ENCODE measurements at places on chromosomes 7 and 10.

DNA sequence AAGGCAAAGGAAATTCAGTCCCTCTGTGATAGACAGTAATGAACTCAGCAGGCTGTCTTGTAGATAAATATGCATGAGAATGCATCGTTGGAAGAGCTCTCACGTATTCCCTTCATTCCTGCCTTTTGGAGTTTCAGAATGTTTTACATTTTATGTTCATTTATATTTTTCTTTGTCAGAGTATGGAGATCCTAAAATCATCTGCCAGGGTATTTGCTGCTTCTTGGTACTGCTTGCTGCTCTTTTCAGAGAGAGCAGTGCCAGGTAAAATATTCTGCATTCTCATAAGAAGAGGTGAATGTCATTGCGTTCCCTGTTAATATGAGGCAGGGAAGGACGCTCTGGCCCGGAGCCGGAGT is 290.2 kb downstream of the CCDC3 start:
- DNase-seq: no peak

- no peak for DNase-seq
These were observed 243.4 kb upstream of the FZD1 start for GRCh38 chr7:91020636-91021385.

GRCh38 chr7:115368998-115369397 is 447.1 kb downstream of the MDFIC start:
- no peak for DNase-seq

DNA sequence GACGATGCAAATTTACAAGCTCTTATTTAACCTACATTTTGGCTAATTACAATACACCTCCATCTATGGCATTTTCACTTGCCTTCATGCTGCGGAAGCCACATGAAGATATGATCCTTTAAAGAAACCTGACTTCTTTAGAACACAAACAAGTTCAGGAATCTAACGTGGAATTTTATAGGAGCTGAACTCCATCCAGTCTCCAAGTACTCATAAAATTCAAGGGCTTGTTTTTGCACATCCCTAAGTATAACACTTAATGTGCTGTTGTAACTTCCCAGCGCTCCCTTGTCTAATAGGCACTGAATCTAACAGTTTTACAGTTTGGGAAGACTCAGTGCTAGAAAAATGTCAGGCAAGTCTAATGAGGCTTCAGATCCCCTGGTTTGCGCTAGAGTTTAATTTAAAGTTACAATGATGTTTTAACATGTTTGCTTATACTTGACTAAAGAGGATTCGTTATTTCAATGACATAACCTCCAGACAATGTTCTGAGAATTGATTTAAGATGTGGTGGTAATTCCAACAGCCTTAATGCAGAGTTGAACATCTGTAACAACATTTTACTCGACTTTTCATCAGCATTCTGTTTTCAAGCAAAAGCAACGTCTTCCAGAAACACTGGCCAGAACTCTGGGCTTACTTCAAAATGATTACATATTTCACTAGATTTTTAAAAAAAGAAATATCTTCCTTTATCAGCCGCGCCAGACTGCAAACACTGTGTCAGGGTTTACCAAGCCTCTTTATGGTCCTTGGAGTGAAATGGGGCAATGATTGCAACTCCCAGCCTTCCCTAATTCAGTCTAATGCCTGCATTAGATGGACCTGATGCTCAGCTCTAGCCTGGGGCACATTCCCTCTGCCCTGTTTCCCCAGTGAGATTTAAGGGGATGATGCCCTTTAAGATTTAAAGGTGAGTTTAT is 664.3 kb downstream of the KCNMA1 start:
- DNase-seq: no peak

DNA sequence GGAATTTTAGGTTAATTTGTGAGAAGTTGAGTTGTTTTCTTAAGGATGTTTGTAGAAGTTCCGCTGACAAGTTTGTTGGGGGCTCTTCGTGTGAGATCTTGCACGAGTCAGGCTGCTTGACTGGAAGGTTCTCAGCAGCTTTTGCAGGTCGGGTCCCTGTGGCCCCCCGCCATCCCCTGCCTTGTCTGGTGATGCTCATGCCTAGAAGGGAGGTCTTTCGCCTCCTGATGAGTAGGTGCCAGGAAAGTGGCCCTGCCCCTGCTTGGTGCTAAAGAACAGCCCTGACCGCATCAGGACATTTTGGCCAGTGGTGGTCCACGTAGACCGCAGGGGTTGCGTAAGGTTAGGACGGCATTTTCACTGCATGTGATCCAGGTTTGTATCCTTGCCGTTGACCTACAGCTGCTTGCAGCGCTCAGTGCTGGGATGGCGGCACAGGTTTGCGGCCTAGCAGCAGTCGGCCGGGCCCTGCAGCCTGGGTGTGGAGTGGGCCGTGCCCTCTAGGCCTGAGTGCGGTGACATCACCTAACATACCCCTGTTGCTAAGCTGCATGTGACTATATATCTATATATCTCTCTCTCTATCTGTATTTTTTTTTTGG is 62.4 kb downstream of the DNAJB6 start:
- no peak for DNase-seq

GRCh38 chr7:111647881-111648280 is 85.6 kb upstream of the IMMP2L start:
- no peak for DNase-seq

DNA sequence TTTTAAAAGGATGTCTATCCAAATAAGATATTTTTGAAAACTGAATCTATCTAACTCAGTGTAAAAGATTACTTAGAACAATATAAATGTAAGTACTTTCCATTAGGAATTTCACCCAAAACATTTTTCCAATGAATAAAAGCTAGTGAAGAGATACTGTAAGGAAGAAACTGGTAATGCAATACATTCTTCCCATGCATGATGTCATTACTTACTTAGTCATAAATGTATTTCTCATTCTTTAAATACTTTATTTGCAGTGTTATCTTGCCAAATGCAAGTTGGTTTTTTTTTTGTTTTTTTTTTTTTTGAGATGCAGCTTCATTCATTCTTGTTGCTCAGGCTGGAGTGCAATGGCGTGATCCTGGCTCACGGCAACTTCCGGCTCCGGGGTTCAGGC is 265.6 kb downstream of the PHF14 start:
- DNase-seq: no peak

DNA sequence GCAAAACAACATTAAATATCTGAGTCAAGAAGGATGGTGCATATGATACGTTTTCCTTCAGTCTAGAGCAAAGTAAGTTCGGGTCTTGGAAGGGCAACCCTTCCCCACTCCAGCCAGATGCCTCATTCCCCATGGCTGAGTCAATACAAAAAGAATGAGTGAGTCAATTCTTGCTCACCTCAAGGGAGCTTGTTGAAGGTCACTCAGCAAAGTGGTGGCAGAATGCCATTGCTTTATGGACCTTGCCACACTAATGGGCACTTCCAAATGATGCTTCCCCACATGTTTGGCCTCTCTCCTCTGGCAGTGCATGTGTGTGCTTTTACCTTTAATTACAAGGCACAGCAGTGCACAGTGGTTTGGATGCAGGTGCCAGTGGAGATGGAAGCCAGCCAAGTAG is 296.5 kb downstream of the SORCS3 start:
- no peak for DNase-seq

DNA sequence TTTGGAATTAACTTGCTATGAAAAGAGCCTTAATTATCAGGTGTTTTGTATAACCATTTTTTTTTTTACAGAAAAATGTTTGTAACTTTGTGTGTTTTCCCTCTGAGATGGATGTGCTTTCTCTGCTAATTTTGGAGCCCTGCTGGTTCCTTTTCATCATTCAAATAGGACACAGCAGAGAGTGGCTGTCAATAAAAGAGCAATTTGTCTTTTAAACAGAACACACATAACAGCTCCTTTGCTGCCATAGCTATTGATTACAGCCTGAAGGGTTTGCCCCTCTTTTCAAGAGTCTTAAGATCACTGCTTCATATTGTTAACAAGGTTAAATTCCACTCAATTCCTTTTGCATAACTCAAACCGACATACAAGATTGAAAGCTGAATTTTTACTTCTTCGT is 187.2 kb upstream of the MBL2 start:
- no peak for DNase-seq

DNA sequence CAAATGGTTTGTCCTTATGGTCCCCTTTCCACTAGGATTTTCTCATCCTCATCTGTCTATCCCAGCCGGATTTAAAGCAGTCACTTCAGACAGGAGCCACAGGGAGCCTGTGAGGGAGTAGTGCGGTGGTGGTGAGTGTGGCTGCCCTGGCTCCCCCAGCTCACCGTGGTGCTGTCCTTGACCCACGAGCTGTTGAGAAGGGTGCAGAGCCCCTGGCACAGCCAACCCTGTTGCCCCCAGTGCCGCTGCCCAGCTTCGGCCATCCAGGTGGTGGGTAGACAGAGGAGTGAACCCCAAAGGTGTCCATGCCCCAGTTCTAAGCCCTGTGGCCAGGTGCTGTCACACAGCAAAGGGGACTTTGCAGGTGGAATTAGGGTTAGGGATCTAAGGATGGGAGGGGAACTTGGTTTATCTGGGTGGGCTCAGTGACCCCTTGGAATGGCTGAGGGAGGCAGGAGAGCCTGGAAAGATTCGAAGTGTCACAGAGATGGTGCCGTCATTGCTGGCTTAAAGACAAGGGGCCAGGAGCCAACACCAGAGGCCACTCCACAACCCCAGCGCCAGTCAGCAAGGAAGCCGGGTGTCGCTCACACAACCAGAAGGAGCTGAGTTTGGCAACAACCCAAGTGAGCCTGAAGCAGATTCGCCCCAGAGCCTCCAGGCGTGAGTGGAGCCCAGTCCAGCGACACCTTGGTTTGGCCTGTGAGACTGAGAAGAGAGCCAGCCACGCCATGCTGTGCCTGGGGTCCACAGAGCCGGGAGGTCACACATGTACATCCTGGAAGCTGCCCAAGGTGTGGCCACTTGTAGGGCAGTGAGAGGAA is 142.4 kb downstream of the ADCY1 start:
- DNase-seq: no peak

DNA sequence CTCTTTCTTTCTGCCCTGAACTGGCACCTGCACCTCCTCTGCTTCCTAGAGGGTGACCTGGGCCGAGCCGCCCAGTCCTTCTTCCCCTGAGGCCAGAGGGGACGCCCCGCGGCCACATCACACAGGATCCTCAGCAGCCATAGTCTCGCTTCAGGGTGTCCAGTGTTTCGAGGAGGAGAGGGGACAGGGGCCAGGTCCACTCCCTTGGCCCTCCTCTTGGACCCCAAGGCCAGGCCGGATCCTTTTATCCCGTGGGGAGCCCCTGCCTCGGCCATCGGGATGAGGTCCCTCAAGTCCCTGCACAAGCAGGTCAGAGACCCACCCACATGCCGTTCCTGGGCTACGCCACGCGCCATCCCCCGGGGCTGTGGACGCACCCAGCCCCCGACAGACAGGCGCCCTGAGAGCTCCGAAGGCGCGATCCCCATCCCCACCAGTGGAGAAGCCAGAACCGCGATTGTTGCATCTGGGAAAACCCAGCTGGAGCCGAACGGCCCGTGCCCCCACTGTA is 3.6 kb downstream of the BHLHA15 start:
- DNase-seq: no peak

DNA sequence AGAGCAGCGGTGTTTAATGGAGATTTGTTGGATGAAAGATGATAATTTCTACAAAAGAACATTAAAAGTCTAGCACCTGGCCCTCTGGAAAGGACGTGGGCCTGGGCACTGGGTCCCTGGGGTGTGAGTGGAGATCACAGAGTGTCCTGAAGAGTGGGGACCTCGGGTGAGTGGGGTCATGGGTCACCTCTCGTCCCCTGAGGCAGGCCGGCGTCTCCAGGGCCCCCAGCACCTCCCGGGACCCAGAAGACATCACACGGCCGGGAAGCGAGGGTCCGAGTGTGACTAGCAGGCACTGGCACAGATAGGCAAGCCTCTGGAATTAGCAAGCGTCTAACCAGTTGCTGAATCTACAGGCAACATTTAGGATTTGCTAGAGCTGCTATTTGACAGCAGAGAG is 257.2 kb downstream of the MAD1L1 start:
- no peak for DNase-seq

DNA sequence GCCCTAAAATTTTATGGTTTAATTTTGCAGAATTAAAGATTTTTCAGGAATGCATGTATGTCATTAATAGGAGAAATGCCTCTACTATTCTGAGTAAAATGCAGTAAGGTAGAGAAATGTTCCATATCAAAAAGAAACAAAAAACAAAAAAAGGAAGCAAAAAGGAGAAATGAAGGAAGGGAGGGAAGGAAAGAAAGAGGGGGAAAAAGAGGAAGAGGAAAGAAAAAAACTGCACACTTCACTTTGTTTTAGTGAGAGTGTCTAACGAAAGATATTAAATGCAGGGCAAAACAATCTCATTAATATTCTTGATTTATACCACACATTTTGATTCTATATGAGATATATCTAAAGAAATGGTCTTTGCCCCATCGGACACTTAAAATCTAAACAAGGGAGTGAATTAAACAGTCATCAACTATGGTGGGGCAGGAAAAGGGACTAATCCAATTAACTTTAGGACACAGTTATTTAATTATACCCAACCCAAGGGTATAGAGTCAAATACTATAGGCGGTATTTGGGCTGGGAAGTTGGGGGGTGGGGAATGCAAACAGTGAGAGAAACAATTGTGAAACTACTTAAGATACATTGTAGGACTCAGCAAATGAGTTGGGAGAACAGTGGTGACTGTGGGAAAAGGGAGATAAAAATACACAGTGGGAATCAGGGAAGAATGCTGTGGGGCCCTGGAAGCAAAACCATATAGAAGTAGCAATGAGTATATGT is 27.0 kb downstream of the IMMP2L start:
- DNase-seq: no peak

GRCh38 chr7:36393826-36394225 is 4.2 kb downstream of the ANLN start:
- DNase-seq: no peak

DNA sequence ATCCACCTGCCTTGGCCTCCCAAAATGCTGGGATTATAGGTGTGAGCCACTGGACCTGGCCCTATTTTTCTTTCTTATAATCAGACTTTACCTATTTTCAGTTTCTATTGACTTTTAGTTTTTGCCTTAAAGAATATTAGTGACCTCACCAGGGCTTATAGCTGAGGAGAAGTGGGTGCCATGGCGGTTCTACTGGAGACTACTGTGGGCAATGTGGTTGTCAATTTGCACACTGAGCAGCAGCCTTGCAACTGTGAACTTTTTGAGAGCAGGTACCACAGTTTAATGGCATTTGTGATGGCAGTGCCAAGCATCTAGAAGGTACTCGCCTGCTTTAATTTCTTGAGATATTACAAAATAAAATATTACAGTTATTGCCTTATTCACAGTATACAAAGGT is 11.5 kb downstream of the GLCCI1 start:
- DNase-seq: no peak

DNA sequence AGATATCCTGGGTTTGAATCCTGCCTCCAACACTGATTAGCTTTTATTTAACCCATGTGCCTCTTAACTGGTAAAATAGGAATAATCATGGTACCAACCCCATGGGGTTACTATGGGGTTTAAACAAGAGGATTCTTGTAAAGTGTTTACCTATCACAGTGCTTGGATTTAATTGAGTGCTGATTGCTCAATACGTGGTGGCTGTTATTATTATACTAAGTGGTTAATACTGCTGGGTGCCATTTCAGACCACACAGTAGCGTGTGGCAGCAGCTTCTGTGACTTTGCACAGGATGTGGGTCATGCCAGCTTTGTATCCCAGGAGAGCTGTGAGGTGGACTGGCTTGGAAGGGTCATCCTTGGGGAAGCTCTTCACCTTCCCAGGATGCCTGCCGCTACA is 177.2 kb downstream of the SEC23IP start:
- DNase-seq: no peak

GRCh38 chr10:71462062-71462935 is 65.6 kb downstream of the CDH23 start:
- DNase-seq: no peak
